Umbilical cord (tissue), 2 donors: ENCODE measurements at places on chromosomes 16 and 17. TPM values are rescaled to one million over a fixed set of nuclear protein-coding genes. Genes with fewer than 3 reads are reported as not detected.

DNA sequence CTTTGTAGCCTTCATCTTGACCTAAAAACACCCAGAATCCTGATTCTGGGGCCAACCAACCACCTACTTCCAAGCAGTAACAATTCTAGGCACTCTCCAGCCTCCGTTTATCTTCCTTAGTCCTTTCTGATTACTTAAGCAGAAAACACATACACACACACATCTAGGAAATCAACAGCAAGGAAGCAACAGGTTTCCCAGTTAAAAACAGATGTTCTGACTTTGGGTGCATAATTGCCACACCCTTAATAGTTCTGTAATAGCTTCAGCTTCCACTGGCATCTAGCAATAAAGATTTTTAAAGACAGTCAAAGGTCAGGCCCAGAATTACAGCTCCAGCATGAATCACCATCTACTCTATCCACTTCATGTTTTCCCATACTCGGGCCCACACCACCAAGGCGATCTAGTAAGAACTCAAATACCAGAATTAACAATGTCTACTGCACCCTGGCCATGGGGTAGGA is 2.6 kb downstream of the ARHGAP17 start:
- DNase-seq, result peak; percentile 39

- DNase-seq, result peak; percentile 59
Observed at GRCh38 chr17:75557075-75557851, 30.3 kb upstream of the MYO15B start.

DNA sequence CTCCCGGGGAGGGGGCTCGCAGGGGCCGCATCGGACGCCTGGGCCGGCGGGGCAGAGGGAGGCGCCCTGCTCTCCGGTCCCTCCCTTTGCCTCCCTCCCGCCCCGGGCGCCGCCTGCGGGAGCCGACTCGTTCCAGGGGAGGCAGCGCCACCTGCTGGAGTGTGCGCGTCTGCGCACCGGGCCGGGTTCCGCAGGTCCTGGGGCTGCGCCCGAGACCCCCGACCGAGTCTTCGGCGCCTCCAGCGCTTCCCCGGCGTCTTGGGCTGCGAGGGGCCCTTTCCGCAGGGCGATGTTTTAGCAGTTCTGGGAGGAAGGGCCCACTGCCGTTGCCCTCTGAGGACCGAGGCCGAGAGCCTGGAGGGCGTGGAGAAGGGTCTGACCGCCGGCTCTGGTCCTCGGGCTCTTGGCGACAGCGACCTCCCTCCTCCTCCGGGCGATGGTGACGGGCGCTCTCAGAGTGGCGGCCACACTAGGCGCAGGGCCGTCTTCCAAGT is 106.3 kb downstream of the SEC14L1 start:
- DNase-seq, result peak; percentile 83

DNA sequence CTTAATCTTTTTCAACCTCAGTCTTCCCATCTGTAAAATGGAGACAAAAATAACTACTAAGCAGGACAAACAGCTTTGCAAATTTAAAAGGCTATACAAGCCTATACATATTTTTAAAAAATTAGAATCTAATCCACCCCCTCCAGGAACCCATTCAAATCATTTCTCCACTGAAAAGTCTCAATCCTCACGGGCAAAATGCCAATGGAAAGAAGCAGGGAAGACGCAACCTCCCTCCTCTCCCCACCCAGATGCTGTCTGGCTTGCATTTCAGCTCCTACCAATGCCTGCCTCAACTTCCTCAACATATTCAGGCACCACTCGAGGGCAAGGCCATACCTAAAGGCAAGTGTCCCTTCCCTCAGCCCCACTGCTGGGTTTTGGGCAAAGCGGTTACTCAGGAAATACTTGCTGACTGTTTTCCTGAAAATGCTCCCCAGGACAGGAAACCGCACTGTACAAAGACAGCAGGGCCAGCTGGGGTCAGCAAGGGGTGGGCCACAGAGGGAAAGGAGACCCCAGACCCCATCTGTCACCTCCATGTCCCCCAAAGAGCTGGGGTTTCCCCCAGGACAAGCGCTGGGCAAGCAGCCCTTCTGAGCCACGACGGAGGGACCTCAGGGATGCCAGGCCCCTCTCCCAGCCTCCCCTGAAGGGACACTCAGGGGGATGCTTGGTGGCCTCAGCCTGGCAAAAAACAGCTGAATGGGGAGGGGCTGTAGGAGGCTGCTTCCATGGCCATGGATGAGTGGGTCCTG is 47.7 kb upstream of the DOC2B start:
- DNase-seq, result no peak

Gene ELOB
- total RNA-seq, result 159 TPM

- DNase-seq, result no peak
Observed at GRCh38 chr17:79781736-79782575, 4.0 kb downstream of the CBX2 start.

GRCh38 chr16:25020112-25020631 is 5.0 kb upstream of the ARHGAP17 start:
- no peak for DNase-seq

DNA sequence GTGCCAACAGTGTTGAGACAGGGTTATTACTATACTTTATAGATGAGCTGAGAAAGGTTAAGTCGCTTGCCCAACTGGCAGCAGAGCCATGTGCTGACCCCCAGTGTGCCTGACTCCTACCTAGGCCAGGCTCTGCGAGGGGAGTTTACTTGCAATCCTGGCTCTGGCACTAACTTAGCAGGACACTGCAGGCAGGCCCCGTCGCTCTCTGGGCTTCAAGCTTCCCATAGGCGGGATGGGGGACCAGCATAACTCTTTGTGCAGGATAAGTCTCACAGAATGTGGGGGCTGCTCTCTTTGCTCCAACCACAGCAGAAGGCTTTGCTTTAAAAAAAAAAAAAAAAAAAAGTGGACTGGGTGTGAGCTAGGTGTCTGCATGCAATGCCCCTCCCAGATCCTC is 102.7 kb downstream of the GNAO1 start:
- DNase-seq, result no peak

GRCh38 chr16:20137194-20137593 is 63.5 kb upstream of the GPR139 start:
- no peak for DNase-seq

GRCh38 chr17:2190014-2190413 is 113.6 kb downstream of the SMG6 start:
- peak; percentile 26 for DNase-seq

Gene CCDC43
- 31.1 TPM for total RNA-seq

DNA sequence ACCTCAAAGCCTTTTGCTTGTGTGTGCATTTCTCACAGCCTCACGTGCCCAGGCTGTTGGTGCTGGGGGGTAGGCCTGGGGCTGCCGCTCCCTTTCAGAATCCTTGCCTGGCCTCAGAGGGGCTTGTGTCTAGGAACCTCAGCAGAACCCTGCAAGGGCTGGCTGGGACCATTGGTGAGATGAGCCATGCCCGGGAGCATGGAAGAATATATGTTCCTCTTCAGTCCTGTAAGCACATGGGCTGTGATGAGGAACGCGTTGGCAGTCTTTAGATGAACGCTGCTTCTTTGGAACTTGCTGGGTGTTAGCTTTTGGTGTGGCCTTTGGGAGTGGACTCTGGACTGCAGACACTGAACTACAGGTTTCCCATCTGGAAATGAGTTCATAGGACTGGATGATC is 32.0 kb upstream of the SLC5A10 start:
- DNase-seq, result no peak

DNA sequence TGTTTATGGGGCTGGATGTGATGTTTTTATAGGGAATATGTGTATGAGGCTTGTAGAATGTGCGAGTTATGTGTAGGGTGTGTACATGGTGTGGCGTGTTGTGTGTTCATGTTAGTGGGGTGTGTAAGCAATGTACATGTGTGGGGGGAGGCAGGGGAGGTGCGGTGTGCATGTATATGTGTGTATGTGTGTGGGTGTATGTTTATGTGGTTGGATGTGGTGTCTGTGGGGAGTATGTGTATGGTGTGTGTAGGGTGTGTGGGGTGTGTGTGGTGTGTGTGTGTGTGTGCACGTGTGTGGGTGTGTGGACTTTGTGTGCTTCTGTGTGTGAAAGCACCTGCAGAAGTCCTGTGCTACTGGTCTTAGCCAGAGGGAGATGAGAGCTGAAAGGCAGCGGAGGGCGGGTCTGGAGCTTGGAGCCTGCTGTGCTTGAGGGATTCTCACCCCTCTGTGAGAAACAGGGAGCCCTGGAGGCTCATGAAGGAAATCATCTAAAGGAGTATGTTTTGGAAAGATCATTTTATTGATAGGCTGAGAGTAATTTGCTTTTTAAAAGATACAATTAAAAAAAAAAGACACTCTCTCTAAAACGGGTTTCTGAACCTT is 222.7 kb downstream of the HS3ST4 start:
- DNase-seq, result no peak

Gene C16orf86
- total RNA-seq, result 1.7 TPM

Gene C17orf58
- 0.96 TPM for total RNA-seq

Gene ASB16
- not detected for total RNA-seq

- DNase-seq, result no peak
Observed at GRCh38 chr17:40497695-40498094, 3.7 kb downstream of the TNS4 start.

- no peak for DNase-seq
Observed at GRCh38 chr16:67720236-67720635, 1.1 kb upstream of the GFOD2 start.

- DNase-seq, result no peak
Observed at GRCh38 chr16:87329436-87330256, 12.5 kb upstream of the C16orf95 start.

Gene CLDN9
- total RNA-seq, result not detected

DNA sequence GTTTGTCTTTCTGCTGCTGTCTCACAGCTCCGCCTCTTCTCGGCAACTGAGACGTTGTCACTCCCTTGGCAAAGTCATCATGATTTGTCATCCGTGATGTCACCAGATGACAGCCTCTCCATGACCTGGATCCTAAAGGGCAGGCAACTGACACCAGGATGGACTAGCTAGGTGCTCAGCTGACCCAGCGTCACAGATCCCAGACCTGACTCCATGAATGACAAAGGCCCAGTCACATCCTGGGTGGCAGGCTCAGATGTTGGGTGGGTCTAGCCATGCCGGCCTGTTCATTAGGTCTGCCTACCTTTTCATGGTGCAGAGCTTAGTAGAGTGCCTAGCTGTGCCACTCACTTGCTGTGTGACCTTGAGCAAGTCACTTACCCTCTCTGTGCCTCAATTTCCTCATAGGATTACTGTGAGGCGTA is 3.8 kb upstream of the TMEM238L start:
- DNase-seq, result no peak

DNA sequence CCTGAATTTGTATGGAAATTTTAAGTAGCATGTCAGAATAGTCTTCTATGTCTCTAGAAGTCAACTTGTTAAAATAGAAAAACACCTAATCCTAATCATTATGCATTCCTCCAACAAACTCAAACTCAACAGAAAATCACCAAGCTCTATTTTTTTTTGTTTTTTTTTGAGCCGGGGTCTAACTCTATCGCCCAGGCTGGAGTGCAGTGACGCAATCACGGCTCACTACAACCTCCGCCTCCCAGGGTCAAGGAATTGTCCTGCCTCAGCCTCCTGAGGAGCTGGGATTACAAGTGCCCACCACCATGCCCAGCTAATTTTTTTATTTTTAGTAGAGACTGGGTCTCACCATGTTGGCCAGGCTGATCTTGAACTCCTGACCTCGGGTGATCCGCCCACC is 9.8 kb downstream of the TMEM231 start:
- DNase-seq, result no peak

- DNase-seq, result no peak
Observed at GRCh38 chr16:29686740-29687332, 7.9 kb downstream of the QPRT start.

Gene SSTR5
- not detected for total RNA-seq
